A375 (cell line): ENCODE measurements at places on chromosomes 1 and 21. TPM values are rescaled to one million over a fixed set of nuclear protein-coding genes. Genes with fewer than 3 reads are reported as not detected.

DISC1 gene
- 6.0 and 14.1 TPM in 2 replicates for total RNA-seq

PTPN22 gene
- 1.7 and 2.0 TPM in 2 replicates for total RNA-seq

ERG gene
- total RNA-seq = not detected in 2 replicates

FOXD3 gene
- total RNA-seq = 6.1 TPM in 2 replicates

C21orf91 gene
- total RNA-seq = 6.4 and 6.6 TPM in 2 replicates

SHISA4 gene
- total RNA-seq = 36.1 and 49.3 TPM in 2 replicates

MIXL1 gene
- not detected in 2 replicates for total RNA-seq

ZC3H11A gene
- 84.1 and 95.1 TPM in 2 replicates for total RNA-seq

CFHR3 gene
- 0.19 and 0.93 TPM in 2 replicates for total RNA-seq

CSF3R gene
- not detected in 2 replicates for total RNA-seq

KCNJ9 gene
- not detected in 2 replicates for total RNA-seq

LAD1 gene
- 4.4 and 6.4 TPM in 2 replicates for total RNA-seq

FLG2 gene
- total RNA-seq = not detected in 2 replicates

PIGK gene
- 16.8 and 19.3 TPM in 2 replicates for total RNA-seq

ECM1 gene
- 18.4 and 18.6 TPM in 2 replicates for total RNA-seq

LCE1F gene
- not detected in 2 replicates for total RNA-seq

RGS4 gene
- total RNA-seq = 4.7 and 5.2 TPM in 2 replicates

TXNIP gene
- 36.2 and 41.8 TPM in 2 replicates for total RNA-seq
